ENCODE measurements at places on chromosomes 3 and 15. TPM values are rescaled to one million over a fixed set of nuclear protein-coding genes. Genes with fewer than 3 reads are reported as not detected.

The MRPS11 gene
- 51.0 TPM for total RNA-seq

The EOMES gene
- 1.7 TPM for total RNA-seq

GRCh38 chr15:78075490-78076230, 1.9 kb downstream of the TBC1D2B start:
- peaks cover 2% of the 10 kb centered on the region for H3K4me1 ChIP-seq
- H3K36me3 ChIP-seq: no peaks in the 10 kb centered on the region
- peak overlapping the region; percentile 87 for H3K4me3 ChIP-seq
- H3K27me3 ChIP-seq: no peaks in the 10 kb centered on the region
- H3K27ac ChIP-seq: no peak overlapping the region

DNA sequence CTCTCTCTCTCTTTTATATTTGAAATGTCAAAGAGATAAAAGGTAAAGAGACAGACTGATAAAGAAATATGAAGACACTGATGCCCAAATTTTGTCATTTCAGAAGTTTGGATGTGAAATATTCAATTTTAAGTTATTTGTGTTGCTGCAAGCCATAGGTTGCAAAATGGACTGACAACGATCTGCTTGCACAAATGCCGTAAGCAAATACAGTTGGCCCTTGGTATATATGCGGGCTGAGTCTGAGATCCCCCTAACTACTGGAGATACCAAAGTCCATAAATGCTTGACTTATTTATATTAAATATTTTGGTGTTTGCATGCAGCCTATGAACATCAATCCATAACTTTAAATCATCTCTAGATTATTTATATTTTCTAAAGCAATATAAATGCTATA, 1459.1 kb upstream of the ALCAM start:
- no peak overlapping the region for H3K27ac ChIP-seq
- no peak overlapping the region for H3K4me3 ChIP-seq
- H3K27me3 ChIP-seq: no peaks in the 10 kb centered on the region
- H3K36me3 ChIP-seq: no peaks in the 10 kb centered on the region

The FETUB gene
- not detected for total RNA-seq

The VWA5B2 gene
- total RNA-seq: 2.7 TPM

The PLAAT1 gene
- total RNA-seq: 5.6 TPM

- no peaks in the 10 kb centered on the region for H3K36me3 ChIP-seq
- H3K27ac ChIP-seq: no peak overlapping the region
- H3K27me3 ChIP-seq: no peaks in the 10 kb centered on the region
- no peak for DNase-seq
These were observed 279.1 kb upstream of the TTC14 start for GRCh38 chr3:180322829-180323228.

The ARPP21 gene
- not detected for total RNA-seq

The C3orf85 gene
- not detected for total RNA-seq

GRCh38 chr3:119175872-119176756, 2.7 kb downstream of the UPK1B start:
- H3K4me1 ChIP-seq: no peaks in the 10 kb centered on the region
- DNase-seq: no peak
- no peak overlapping the region for H3K27ac ChIP-seq
- H3K27me3 ChIP-seq: no peaks in the 10 kb centered on the region

DNA sequence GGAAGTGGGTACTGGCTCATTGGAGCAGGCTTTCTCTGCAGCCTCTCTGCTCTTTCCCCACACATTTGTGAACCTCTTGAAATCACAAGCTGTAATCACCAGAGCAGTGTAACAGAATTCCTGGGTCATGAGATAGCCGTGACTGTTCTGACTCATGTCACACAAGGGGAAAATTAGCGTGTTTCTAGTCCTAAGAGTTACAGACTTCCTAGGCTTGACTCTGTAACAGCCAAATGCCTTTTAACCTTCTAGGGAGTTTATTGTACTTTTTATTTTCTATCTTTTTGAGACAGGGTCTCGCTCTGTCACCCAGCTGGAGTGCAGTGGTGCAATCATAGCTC, 54.7 kb upstream of the TRAK1 start:
- peaks cover 16% of the 10 kb centered on the region for H3K36me3 ChIP-seq
- no peak for DNase-seq
- H3K27ac ChIP-seq: no peak overlapping the region
- peaks cover 8% of the 10 kb centered on the region for H3K4me1 ChIP-seq

GRCh38 chr3:57738391-57738790, 17.7 kb upstream of the SLMAP start:
- H3K4me1 ChIP-seq: no peaks in the 10 kb centered on the region
- H3K4me3 ChIP-seq: no peak overlapping the region
- no peak overlapping the region for H3K27ac ChIP-seq
- H3K27me3 ChIP-seq: no peaks in the 10 kb centered on the region
- DNase-seq: no peak
- H3K36me3 ChIP-seq: no peaks in the 10 kb centered on the region

GRCh38 chr3:81761904-81762580, 597 bp upstream of the GBE1 start:
- peaks cover 6% of the 10 kb centered on the region for H3K36me3 ChIP-seq
- no peak overlapping the region for H3K27ac ChIP-seq
- no peaks in the 10 kb centered on the region for H3K4me1 ChIP-seq
- peak overlapping the region; percentile 91 for H3K4me3 ChIP-seq
- H3K27me3 ChIP-seq: no peaks in the 10 kb centered on the region
- DNase-seq: no peak

GRCh38 chr15:99928429-99928981, 195.3 kb upstream of the LYSMD4 start:
- H3K36me3 ChIP-seq: no peaks in the 10 kb centered on the region
- peaks cover 10% of the 10 kb centered on the region for H3K27me3 ChIP-seq
- DNase-seq: peak; percentile 53
- H3K4me3 ChIP-seq: peak overlapping the region; percentile 74
- H3K27ac ChIP-seq: no peak overlapping the region
- H3K4me1 ChIP-seq: no peaks in the 10 kb centered on the region

GRCh38 chr3:180789774-180790173, 110.5 kb upstream of the CCDC39 start:
- no peak overlapping the region for H3K4me3 ChIP-seq
- no peaks in the 10 kb centered on the region for H3K36me3 ChIP-seq
- no peak overlapping the region for H3K27ac ChIP-seq

The THSD4 gene
- 5.5 TPM for total RNA-seq

- H3K27me3 ChIP-seq: no peaks in the 10 kb centered on the region
- no peak for DNase-seq
- H3K4me1 ChIP-seq: peaks cover 4% of the 10 kb centered on the region
- H3K36me3 ChIP-seq: no peaks in the 10 kb centered on the region
- no peak overlapping the region for H3K27ac ChIP-seq
- H3K4me3 ChIP-seq: 0 out of 3 replicates have a peak overlapping the region, but pooled peaks have one; percentile 7
These were observed 26.4 kb downstream of the STOML1 start for GRCh38 chr15:73965758-73966113.

DNA sequence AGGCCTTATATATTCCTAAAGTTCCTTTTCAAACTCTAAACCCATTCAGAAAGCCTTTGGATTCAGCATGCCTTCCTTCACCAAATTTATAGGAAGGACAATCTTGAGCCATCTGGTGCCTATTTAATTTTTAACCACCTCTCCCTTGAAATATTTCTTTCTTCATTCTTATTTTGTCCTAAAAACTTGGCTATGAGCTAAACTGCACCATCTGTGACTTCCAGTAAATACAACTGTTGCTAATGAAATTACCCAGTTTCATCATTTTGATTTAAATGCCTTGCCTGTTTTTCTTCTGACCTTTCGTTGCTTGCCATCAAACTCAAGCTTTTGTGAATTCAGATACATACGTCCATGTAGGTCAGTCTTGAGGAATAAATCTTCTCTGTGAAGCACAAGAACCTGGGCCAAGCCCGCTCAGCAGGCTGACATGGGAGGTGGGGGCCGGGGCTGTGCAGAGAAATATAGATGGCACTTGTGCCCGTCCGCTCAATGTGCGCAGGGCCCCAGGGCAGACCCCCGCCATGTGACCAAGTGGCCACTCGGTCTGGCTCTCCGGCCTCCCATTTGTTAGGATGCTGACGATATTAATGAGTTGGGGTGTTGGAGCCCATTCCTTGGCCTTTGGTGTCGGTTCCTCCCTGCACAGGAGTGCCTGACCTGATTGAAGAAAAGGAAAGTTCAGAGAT, 335.9 kb downstream of the VPS13C start:
- H3K27ac ChIP-seq: no peak overlapping the region
- H3K4me3 ChIP-seq: no peak overlapping the region
- no peak for DNase-seq
- no peaks in the 10 kb centered on the region for H3K27me3 ChIP-seq
- H3K4me1 ChIP-seq: peaks cover under 1% of the 10 kb centered on the region

The ACTR8 gene
- 39.2 TPM for total RNA-seq

DNA sequence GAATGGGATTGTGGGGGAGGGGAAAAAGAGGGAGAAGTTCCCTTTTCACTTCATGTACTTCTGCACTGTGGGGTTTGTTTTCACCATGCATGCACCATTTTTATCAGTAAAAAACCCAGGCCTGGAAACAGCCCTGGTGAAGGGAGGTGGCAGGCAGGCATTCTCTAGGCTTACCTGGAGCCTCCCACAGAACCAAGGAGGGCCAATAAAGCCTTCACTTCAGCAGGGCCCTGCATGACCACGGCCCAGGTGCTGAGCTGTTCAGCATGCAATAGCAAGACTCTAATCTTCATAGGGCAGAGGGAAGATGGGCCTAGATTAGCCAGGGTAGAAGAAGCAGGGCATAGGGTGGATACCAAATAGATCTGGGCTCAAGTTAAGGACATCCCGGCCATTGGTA, 49.6 kb downstream of the SCN5A start:
- peaks cover 10% of the 10 kb centered on the region for H3K36me3 ChIP-seq
- no peak for DNase-seq
- no peaks in the 10 kb centered on the region for H3K4me1 ChIP-seq
- H3K27ac ChIP-seq: no peak overlapping the region
- H3K4me3 ChIP-seq: no peak overlapping the region

DNA sequence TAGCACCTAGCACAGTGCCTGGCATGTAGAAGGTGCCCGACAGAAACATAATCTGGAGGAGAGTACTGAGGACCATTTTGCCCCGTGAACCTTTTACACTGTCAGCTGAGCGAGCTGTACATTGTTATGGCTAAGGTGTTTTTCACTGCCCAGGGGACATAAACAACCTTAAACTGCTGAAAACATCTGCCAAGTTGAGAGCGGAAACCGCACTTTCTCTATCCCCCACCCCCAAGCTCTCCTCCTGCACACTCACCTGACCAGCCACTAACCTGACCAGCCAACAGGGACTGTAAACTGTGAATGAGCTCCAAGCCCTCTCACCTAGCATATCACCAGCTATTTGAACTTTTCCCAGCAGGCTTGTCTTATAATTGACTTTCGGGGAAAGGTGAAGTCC, 17.6 kb downstream of the RAB43 start:
- H3K4me1 ChIP-seq: no peaks in the 10 kb centered on the region
- peak overlapping the region; percentile 10 for H3K4me3 ChIP-seq
- peaks cover 4% of the 10 kb centered on the region for H3K36me3 ChIP-seq
- H3K27me3 ChIP-seq: no peaks in the 10 kb centered on the region

- peaks cover 23% of the 10 kb centered on the region for H3K36me3 ChIP-seq
- peak overlapping the region; percentile 94 for H3K4me3 ChIP-seq
- H3K4me1 ChIP-seq: no peaks in the 10 kb centered on the region
- H3K27ac ChIP-seq: peak overlapping the region; percentile 29
- H3K27me3 ChIP-seq: no peaks in the 10 kb centered on the region
These were observed 1.5 kb upstream of the MYNN start for GRCh38 chr3:169771497-169772304.

The CCR3 gene
- total RNA-seq: not detected

The GOLGA6L7 gene
- total RNA-seq: not detected

The NMB gene
- total RNA-seq: 12.4 TPM

DNA sequence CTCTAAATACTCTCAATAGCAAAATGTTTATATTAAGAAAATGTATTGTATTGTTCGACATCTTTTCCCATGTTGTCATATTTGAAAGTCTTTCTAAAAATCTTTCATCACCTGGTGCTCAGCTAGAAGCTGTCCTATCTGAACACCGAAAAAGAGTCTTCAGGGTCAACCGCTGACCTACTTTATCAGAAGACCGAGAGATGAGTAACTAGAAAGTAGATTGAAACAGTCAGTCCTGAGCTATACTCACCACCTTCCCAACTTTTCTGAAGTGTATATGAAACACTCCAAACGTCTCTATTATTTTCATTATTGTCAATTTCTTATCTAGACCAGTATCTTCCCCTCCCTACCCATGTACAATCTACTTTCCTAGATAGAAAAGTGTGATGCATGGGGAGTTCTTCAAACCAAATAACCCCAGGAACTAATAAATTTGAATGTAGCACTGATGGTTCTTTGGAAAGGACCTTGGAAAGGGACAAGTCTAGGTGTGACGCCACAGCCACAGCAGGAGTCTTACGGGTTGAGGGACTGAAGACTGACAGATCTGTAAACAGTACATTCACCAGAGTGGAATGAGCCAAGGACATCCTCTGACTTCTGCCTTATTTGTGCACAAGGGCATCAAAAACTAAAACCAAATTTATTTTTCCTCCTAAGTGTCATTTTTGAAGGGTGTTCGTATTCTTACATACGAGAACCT, 58.6 kb downstream of the TMOD3 start:
- no peak overlapping the region for H3K4me3 ChIP-seq
- H3K4me1 ChIP-seq: no peaks in the 10 kb centered on the region
- no peaks in the 10 kb centered on the region for H3K27me3 ChIP-seq
- DNase-seq: no peak
- H3K27ac ChIP-seq: no peak overlapping the region
- H3K36me3 ChIP-seq: peaks cover 18% of the 10 kb centered on the region

GRCh38 chr3:32229565-32229964, 8.9 kb upstream of the CMTM8 start:
- H3K4me3 ChIP-seq: no peak overlapping the region
- no peak for DNase-seq
- H3K4me1 ChIP-seq: no peaks in the 10 kb centered on the region
- H3K27me3 ChIP-seq: no peaks in the 10 kb centered on the region

GRCh38 chr3:176767385-176767784, 429.9 kb downstream of the TBL1XR1 start:
- no peak overlapping the region for H3K4me3 ChIP-seq
- no peaks in the 10 kb centered on the region for H3K4me1 ChIP-seq
- no peak overlapping the region for H3K27ac ChIP-seq
- no peak for DNase-seq

The SLC12A8 gene
- 9.1 TPM for total RNA-seq

DNA sequence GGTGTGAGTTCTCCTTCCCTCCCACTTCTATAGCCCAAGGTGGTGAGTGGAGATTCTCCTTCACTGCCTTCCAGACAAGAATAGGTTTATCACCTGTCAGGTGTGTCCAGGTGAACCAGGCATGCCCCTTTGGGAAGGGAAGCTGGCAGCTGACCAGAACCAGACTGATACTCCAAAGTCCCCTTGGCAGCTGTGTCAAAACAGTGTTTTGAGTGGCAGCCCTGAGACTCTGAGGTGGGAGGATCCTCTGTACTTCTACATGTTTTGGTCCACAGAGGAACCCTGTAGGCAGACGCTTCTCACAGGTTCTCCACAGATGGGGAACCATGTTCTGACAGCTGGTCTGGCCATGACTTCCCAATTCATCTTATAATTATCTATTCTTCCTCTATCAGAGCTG, 30.1 kb downstream of the ISL2 start:
- H3K4me3 ChIP-seq: no peak overlapping the region
- no peak overlapping the region for H3K27ac ChIP-seq
- DNase-seq: no peak

DNA sequence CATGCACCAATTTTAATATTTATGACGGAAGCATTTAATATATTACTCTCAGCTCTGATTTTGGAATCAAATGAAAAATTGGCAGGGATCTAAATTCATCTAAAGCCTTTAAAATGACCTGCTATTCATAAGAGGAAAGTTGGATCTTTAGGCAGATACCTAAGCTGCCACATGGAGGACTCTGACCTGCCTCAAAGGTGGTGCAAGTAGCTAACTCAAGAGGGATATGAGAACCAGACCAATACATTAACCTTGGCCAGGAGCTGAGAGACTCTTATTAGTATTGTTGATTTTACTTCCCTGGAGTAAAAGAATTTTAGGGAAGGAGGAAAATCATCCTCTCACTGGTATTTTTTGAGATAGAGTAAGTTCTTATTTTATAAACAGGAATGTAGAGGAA, 17.7 kb downstream of the ZNF654 start:
- H3K27me3 ChIP-seq: no peaks in the 10 kb centered on the region
- no peak for DNase-seq
- no peak overlapping the region for H3K27ac ChIP-seq
- no peak overlapping the region for H3K4me3 ChIP-seq
